ENCODE measurements at places on chromosomes 5 and 9.

DNA sequence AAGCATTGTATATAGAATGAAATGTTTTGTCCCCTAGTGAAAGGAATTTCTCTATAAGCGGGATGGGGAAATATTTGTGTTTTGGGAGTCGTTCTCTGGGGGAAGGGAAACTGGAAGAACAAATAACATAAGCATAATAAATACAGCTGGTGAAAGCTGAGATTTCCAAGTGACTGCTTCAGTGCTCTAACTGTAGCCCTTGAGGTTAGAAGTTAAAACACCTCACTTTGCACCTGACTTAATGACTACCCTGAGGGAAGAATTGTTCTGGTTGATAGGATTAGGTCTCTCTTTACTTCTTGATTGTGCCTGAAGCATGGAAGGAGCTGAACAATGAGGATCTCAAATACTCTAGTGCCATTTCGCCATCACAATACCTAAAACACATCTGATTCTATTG is 307.4 kb downstream of the MAN2A1 start:
- no peak for DNase-seq

DNA sequence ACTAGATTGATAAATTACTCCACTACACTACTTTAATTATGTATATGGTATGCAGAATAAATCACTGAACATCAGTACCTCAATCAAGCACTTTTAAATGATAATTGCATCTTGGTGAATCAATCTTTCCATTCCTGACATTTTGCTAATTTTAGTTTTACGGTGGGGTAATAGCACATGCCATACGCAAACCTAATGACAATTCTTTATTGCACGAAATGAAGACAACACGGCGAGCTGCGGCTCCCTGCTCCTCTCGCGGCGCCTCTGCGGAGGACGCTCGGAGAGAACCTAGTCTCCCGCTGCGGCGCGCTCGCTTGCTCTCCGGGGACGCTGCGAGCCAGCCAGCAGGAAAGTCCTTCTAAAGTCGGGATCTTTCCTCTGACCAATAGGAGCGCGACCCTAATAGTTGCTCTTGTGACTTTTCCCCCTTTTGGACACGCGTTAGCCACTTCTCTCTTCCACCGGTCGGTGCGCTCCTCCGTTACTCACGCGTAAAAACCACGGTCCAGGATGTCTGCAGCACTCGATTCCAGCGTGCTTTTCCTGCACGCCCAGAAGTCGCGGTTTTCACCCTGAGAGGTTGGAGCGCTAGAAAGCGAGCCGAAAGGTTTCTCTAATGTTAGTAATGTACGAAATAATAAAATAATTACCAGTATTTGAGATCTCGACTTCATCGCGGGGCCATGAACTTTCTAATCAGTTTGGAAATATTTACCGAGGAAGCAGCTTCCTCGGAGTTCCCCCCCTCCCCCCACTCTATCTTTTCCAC is 1.0 kb upstream of the MEF2C start:
- no peak for DNase-seq

DNA sequence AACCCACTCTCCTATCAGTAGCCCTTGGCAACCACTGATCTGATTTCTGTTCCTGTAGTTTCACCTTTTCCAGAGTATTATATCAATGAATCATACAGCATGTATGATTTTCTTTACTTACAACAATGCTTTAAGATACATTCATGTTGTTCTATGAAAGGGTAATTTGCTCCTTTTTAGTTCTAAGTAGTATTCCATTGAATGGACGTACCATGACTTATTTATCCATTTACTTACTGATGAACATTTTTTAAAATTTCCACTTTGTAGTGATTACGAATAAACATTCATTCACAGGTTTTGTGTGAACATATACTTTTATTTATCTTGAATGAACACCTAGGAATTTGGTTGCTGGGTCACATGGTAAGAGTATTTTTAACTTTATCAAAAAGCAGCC is 620.8 kb downstream of the HTR1A start:
- no peak for DNase-seq

DNA sequence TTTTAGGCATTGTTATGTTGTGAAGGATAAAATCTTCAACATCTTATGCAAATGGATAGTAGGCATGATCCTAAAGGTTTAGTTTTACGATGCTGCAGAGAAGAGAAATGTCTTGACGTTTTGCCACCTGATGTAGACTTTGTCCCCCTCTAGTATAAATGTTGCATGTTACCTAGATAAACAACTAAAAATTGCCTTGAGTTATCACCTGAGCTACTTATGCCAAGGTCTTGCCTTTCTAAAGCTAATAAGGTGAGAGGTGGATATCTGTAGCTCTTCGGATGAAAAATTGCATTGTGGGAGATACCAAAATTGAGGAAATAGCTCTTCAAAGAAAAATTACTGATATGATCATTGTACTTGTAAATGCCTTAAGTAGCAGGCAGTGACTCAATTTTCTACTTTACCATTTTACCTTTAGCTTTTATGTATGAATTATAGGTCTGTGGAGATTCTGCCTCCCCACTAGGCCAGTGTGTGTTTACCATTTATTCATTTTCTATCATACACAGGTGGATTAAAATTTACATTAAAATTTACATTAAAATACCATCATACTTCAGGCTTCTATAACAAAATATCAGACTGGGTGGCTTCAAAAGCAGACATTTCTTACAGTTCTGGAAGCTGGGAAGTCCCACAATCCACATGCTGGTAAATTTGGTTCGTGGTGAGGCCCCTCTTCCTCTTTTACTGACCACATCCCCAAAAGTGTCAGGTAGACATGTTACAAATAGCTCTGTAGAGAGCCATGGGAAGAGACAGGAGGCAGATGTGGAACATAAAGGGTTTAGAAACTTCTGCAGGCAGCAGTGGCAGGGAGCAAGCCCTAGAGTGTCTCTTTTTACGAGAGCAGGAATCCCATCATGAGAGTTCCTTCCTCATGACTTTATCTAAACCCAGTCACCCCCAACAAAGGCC is 100.7 kb upstream of the ERBIN start:
- no peak for DNase-seq

- no peak for DNase-seq
These were observed 161.4 kb upstream of the ITGA1 start for GRCh38 chr5:52626312-52626711.

GRCh38 chr5:133453831-133454230 is 158.5 kb downstream of the FSTL4 start:
- no peak for DNase-seq

DNA sequence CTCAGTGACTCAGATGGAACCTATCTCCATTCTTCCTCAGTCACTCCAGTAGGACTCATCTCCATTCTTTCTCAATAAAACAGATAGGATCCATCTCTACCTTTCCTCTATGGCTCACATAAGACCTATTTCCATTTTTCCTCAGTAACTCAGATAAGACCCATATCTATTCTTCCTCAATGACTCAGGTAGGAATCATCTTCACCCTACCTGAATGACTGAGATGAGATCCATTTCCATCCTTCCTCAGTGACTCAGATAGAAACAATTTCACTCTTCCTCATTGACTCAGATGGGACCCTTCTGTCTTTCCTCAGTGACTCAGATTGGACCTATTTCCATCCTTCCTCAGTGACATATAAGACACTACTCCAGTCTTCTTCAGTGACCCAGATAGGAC is 165.1 kb downstream of the FBXO4 start:
- DNase-seq, result no peak

DNA sequence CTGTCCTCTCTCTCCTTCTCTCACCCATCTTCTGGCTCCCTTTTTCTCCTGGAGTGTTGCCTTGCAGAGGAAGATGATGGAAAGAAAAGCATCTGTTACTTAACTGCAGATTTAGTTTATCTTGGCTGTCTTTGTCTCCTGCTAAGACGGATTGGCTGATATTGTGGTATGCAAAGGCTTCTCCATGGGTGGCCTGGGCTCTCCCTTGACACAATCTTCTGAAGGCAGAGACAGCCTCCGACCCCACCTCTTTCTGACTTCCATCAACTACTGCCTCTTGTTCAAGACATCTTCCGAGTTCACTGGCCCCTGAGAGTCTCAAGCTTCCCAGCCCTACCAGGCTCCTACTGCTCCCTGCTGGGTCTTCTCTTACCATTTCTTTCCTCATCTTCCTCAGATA is 403.7 kb downstream of the LRRC70 start:
- no peak for DNase-seq

DNA sequence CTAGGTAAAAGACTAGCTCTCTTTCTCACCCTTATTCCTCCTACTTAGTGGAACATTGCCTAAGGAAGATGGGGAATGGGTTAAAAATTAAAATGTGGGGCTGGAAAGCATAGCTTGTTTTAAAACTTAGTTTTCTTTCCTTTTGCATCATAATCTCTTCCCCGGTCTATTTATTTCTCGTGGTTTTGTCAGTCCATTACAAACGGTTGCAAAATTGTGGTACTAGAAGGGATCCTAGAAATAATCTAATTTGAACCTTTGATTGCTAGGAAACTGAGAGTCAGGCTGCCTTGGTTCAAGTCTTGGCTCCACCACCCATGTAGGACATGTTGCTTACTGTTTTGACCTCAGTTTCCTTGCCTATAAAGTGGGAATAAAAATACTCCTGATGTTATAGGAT is 1.3 kb downstream of the IL31RA start:
- no peak for DNase-seq

- no peak for DNase-seq
These were observed 4.0 kb upstream of the FOXB2 start for GRCh38 chr9:77015327-77016048.

- DNase-seq, result no peak
These were observed 269.0 kb downstream of the SH3GL2 start for GRCh38 chr9:17847908-17848307.

DNA sequence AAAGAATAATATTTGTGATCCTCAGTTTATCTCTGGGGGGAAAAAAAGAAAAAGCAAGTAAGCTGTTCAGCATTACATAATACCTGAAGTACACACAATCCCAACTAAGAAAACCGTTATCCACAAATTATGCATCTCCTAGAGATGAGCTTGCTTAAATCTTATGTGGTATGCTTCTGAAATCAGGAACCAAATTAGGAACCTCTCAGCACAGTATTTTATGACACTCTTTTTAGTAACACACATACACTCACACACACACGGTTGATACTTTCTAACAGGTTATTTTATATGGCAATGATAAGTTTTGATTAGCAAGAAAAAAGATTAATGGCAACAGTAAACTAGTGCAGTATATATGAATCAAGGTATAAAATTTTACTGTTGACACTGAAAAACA is 1.2 kb upstream of the ZNF510 start:
- DNase-seq, result no peak

DNA sequence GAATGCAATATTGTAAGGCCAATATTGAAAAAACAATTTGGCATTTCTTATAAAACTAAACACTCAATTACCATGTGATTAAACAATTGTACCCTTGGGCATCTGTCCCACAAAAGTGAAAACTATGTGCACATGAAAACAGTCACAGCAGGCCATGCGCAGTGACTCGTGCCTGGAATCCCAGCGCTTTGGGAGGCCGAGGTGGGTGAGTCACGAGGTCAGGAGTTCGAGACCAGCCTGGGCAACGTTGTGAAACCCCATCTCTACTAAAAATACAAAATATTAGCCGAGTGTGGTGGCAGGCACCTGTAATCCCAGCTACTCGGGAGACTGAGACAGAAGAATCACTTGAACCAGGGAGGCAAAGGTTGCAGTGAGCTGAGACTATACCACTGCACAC is 343.7 kb downstream of the DMRTA1 start:
- DNase-seq, result no peak

- no peak for DNase-seq
These were observed 96.5 kb upstream of the RPS23 start for GRCh38 chr5:82374637-82375036.

DNA sequence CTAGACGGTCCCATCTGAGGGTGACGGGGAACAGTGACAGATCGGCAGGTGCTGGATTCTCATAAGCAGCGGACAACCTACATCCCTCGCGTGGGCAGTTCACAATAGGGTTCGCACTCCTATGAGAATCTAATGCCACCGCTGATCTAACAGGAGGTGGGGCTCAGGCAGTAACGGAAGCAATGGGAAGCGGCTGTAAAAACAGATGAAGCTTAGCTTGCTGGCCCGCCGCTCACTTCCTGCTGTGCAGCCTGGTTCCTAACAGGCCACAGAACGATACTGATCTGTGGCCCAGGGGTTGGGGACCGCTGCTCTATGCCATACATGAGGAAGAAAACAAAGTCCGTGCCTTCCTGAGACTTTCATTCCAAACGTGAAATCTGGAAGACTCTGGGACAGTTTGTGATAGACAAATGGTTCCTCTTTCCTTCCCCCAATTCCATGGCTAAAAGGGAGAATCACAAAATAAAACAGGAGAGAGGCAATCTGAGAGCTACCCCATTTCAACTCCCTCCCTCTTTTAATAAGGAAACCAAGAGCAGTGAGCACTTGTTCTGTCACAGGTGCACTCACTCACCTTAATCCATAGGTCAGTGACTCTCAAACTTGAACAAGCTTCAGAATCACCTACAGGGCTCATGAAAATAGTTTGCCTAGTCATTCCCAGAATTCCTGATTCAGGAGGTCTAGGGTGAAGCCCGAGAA is 12.1 kb downstream of the PDCL start:
- no peak for DNase-seq

DNA sequence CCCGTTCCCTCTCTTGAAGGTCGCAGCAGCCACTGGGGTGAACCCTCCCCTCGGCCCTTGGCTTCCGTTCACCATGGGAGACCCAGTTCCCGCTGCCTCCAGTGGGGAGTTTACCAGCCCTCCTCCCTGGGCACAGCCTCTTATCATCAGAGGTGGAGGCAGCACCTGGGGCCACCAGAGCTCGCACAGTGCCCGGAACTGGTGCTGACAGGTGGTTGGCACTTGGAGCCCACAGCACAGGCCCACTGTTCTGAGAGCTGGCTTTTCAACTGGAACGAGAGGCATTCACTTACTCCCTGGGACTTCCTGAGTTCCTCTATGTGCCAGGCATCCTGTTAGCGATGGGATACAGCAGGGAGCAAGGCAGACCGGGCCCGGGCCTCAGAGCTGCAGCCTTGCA is 106.8 kb upstream of the FCN2 start:
- no peak for DNase-seq

- peak; percentile 7 for DNase-seq
These were observed 35.4 kb downstream of the UBE2R2 start for GRCh38 chr9:33852216-33852826.

DNA sequence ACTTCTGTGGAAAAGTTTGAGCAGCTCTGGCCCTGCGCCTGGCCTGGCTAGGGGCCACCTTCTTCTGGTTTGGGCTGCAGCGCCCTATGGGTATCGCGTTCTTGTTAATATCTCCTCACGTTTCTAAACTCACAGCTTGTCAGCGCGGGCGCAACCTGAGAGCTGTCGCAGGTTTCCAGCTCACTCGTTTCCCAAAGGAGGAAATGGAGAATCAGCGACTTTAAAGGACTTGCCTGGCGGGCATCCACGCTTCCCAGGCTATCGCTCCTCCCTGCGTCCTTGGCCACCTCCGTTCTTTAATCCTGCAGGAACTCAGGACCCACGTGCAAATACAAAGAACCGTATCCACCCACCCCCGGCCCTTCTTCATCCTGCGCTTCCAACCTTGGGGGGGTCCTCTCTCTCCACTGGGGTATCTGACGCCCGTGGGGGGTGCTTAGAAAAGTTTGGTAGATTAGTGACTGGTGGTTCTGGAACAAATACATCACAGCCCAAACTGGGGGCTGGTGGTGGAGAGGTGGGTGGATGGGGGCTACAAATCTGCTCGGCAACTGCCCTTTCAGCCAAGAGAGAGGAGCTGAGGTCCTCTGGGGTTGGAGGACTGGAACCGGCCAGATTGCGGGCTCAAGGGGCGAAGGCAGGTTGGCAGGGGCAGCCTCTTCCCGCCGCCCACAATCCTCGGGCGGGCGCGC is 578 bp upstream of the PSAT1 start:
- no peak for DNase-seq

GRCh38 chr5:127133071-127133470 is 59.8 kb upstream of the C5orf63 start:
- DNase-seq, result no peak

All from stimulated activated CD8-positive, alpha-beta memory T cell treated with anti-CD3 and anti-CD28 coated beads, Interleukin-4, amount 100 ng/mL, for 4 hours (primary cell).